ENCODE measurements at places on chromosomes 11 and 22.

GRCh38 chr11:609341-609811, 6.4 kb downstream of the IRF7 start:
- DNase-seq: no peak

- no peak for DNase-seq
These were observed 23.8 kb upstream of the ALDH3B2 start for GRCh38 chr11:67698247-67698646.

GRCh38 chr22:37378642-37379058, 48.6 kb downstream of the ELFN2 start:
- no peak for DNase-seq

DNA sequence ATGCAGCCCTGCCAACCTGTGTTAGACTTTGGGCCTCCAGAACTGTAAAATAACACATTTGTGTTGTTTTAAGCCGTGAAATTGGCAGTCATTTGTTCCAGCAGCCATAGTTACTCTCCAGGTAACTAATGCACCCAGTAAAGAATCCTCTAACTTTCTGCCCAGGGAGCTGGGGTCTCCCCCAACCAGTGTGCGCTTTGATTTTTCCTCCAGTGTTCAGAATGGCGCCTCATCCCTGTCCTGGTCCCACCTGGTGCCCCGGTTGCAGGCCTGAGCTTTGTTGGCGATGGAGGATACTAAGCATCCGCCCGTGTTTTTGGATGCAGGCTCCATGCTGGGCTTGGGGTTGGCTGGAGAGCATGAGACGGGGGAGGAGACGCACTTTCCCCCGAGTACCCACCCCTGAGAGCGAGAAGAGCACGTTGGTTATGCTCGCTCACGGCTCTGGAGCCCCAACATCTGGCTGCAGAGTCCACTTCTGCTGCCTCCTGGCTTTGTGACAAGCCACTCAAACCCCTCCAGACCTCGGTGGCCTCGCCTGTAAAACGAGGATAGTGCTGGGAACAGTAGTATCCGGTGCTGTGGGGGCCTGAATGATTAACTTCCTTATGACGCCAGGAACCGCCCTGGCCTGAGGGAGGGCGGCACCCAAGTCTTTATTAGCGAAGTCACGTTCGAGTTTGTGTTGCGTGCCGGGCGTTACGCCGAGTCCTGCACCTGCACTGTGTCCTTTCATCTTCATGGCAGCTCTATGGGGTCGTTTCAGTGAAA, 25.8 kb downstream of the MRGPRD start:
- no peak for DNase-seq

- DNase-seq: no peak
These were observed 92.8 kb upstream of the NARS2 start for GRCh38 chr11:78667461-78667860.

- no peak for DNase-seq
These were observed 32.9 kb upstream of the VWA5A start for GRCh38 chr11:124082371-124082770.

DNA sequence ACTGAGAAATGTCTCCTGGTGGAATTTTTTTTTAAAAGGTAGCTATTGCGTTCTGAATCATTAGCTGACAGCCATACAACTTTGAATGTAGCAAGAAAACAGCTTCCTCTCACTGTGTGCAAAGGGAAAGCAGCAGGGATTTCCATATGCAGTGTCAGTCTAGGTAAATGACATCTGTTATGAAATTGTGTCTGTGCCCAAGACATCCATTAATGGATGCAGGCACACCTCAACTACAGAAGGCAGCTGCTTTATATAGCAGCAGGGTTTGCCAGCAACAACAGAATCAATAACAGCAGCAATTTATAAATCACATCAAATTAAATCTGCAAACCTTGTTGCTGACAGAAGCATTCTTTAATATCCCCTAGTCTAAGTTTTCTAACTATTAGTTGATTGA, 745.3 kb upstream of the RAG2 start:
- no peak for DNase-seq

DNA sequence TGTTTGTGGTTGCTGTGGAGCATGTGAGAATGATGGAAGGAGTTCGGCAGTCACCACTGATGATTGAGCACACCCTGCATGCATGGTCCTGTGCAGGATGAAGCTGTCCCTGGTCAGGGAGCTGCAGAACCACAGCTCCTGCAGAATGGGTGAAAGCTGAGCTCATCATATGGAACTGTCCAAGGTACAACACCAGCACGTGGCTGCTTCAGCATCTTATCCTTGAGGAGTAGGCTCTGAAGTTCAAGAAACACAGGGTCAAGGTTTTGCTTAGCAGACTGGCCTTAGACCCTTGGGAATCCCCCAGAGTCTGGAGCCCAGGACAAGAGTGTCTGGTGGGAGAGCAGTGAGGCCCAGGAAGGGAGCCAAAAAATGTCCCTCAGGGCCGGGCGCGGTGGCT, 182.4 kb upstream of the LARGE1 start:
- no peak for DNase-seq

DNA sequence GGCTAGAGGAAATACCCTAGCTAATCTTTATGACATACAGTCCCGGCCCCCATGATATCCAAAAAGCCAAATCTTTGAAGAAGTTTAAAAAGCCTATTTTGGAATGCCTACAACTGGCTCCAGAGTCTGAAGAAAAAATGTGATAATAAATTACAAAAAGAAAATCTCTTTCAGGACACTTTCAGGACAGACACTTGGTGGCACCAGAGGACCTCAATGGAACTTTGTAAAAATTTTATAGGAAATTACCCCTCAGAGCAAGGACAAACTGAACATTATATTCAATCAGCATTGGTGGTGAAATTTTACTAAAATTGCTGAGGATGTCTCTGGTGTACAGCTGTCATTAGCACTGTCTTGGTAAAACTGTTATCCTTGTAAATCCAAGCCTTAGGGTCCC, 81.0 kb downstream of the CCDC73 start:
- DNase-seq: no peak

DNA sequence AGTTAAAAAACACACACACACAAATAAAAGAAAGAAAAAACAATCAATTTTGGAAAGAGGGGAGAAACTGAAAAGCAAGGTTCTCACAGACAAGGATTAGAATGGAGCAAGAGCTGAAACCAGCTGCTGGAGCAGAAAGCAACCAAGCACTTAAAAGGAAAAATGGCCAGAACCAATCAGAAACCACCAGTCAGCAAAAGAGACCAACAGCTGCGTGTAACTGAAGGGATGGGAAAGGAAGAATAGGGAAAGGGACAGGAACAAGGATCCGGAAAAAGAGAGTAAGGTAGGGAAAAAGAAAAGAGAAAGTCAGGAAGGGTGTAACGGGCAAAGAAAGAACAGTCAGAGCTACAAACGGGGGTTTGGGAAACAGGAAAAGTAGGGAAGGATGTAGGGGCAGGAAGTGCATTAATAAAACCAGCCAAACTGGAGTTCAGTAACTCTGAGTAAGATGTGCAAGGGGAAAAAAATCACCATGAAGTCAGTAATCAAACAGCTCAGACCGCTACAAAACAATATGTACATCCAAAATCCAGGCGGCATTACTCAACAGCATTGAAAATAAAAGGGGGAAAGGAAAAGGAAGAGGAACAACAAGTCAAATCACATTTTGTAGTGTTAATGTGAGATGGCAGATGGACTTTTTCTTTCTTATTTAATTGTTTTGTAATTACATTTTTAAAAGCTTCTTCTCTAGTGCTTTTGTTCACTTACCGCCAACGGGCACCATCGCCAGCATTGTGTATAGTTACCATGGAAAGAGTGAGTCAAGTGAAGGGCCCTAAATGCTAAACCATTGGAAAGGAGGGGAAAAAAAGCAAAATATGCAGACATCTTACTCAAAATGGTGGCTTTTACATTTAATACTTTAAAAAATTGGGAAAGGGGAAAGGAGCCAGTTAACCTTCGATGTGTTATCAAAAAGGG, 49.2 kb downstream of the APOL5 start:
- DNase-seq: no peak

DNA sequence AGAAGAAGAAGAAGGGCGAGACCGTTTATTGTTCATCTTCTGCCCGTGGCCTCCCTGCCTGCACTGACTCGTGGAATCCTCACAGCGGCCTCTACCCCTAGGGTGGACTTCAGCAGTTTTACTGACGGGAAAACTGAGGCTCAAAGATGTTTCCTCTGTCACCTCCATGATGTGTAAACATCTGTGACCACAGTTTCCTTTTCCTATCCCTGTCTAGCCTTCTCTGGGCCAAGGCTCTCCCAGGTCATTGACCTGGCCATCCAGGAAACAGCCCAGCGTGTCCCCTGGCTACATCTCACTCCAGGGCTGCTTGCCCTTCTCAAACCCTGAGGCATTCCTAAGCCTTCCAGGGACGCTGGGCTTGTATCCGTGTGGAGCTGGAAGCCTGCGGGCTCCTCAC, 49.0 kb upstream of the GCAT start:
- DNase-seq: no peak

- DNase-seq: no peak
These were observed 147.4 kb downstream of the TRIM29 start for GRCh38 chr11:119990309-119991021.

GRCh38 chr11:129861702-129862522, 33.5 kb downstream of the NFRKB start:
- no peak for DNase-seq

DNA sequence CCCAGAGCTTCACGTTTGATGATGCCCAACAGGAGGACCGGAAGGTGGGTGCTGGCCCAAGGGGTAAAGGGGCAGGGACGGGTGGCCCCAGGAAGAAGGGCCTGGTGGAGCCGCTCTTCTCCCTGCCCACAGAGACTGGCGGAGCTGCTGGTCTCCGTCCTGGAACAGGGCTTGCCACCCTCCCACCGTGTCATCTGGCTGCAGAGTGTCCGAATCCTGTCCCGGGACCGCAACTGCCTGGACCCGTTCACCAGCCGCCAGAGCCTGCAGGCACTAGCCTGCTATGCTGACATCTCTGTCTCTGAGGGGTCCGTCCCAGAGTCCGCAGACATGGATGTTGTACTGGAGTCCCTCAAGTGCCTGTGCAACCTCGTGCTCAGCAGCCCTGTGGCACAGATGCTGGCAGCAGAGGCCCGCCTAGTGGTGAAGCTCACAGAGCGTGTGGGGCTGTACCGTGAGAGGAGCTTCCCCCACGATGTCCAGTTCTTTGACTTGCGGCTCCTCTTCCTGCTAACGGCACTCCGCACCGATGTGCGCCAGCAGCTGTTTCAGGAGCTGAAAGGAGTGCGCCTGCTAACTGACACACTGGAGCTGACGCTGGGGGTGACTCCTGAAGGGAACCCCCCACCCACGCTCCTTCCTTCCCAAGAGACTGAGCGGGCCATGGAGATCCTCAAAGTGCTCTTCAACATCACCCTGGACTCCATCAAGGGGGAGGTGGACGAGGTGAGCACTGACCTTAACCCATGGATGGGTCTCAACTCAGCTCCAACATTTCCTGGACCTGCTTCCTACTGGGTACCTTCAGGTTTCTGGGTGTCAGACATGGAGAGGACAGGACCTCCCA, 2.0 kb downstream of the RIC8A start:
- no peak for DNase-seq

- no peak for DNase-seq
These were observed 200.2 kb downstream of the BRD1 start for GRCh38 chr22:49627217-49628181.

GRCh38 chr11:95502522-95502921, 271.5 kb upstream of the SESN3 start:
- no peak for DNase-seq

DNA sequence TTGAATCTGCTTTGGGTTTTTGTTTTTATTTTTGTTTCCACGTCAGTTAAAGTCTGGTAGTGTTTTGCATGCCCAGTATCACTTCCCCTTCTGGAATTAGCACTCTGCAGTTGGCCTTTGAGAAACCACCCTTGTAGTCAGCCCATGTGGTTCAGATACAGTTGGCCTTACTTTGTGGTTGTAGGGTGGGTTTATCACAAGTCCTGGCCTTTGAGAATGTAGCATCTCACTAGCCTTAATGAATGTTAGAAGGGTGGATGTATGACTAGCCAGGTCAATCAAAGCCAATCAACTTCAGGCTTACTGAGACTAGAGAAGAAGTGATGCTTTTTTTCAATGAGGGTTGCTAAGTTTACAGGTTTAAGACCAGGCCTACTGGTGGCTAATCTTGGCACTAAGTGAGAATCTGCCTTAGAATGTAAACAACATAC, 19.8 kb downstream of the ARL14EP start:
- no peak for DNase-seq

DNA sequence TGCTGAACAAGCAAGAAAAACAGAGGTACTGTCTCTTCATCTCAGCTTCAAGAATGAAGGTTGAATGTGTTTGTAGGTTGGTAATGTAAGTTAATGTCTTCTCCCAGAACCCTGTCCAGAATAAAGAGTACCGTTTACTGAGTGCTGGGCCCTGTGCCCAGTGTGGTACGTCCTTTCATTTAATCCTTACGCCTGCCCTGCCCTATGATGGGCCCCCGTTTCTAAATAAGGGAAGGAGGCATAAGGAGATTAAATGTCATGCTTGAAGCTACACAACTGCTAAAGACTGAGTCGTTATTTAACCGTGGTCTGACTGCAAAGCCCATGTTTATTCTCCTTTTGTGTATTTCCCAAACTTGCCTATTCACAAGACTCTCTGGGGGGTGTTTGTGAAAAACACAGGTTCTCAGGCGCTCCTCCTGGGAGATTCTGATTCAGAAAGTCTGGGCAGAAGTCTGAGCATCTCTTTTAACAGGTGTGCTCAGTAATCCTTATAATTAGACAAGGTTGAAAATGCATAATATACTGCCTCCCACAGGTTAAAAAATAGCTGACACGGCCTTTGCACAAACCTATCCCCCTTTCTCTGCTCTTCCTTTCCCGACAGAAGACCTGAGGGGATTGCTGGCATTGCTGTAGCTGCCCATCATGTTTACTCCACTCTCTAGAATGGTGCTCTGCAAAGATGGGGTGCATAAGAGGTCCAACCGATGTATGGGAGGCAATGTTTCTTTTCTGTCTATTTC, 56.3 kb upstream of the ZBTB44 start:
- DNase-seq: no peak

DNA sequence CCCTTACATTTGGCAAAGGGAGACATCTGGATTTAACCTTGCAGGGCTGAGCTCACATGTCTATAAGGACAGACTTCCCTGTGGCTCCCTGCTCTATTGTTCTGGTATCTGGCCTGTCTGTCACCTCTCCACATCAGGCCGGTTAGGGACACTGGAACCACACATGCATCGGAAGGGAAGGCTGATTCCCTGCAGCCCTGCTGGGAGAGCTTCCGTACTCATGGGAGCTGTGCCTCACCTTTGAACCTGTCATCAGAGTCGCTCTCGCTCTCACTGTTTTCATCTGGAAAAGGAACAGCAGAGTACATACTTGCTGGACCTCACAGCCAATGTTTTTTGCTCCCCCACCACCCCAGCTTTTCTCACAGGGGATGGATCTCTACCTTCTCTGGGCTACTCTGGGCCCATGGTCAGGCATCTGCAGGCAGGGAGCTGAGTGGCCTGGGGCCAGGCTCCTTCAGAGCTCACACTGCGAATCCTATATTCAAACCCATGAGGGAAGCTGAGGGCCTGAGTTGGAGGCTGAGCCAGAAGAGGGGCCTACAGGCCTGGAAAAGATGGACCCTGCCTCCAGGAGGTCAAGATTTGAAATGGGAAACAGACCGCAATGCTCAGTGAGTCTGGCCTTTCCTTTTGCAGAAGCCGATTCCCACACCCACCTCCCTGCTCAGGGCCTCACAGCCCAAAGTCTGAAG, 31.3 kb downstream of the RPL27A start:
- DNase-seq: no peak

DNA sequence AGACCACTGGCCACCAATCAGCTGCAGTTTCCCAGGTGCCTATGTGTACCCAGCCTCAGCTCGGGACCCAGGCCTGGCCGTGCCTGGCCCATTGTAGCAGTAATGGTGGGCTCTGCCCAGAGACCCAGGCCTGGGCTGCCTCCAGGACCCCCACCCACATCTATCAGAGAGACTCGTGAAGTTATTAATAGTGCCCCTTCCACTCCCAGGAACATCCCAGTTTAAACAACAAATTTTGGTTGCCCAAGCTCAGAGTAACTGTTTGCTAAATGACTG, 42.5 kb downstream of the IGLL5 start:
- DNase-seq: no peak

GRCh38 chr22:47196881-47197772, 434.7 kb downstream of the TBC1D22A start:
- no peak for DNase-seq

Data from central memory CD8-positive, alpha-beta T cell (primary cell).